ENCODE measurements at places on chromosomes 16 and 17.

- no peak for DNase-seq
Observed at GRCh38 chr16:57413733-57414132, 9.2 kb downstream of the CCL17 start.

- DNase-seq = no peak
Observed at GRCh38 chr16:57925310-57925709, 45.6 kb downstream of the CNGB1 start.

DNA sequence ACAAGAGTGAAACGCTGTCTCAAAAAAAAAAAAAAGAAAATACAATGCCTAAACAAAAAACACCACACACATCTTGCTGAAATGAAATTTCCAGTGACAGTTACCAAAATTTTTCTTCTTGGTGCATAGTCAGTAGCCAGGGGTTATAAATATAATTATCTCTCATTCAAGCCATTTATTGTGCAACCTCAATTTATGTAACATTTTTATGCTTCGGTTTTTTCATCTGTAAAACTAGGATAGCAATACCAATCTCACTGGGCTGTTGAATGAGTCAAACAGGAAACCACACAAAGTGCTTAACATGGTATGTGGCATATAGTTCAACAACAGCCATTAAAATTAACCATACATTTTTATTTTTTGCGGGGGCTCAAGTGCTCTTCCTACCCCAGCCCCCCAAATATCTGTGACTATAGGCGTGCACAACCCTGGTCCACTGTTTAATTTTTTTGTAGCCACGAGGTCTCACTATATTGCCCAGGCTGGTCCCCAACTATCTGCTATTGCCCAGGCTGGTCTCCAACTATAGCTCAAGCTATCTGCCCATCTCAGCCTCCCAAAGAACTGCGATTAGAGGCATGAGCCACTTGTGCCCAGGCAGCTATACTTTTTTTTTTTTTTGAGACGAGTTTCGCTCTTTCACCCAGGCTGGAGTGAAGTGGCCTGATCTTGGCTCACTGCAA, 2.6 kb downstream of the COG4 start:
- DNase-seq = no peak

DNA sequence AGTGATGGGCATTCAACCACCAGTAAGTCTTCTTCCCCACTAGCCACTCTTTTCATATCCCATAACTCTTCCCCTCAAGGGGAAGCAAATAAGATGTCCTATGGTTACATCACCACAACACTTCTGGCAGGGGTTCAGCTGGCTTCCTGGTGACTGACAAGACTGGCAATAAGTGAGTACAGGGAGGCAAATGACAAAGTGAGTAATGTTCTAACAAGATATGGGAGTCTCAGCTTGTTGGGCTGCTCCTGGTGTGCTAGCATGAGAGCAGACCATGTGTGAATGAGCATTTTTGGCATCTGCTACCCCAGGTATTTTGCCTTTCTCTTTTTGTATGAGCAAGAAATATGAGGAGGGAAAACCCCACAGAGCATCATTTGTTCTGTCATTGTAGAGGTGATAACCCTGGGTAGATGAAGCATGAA, 9.9 kb downstream of the TMIGD1 start:
- no peak for DNase-seq

GRCh38 chr16:2471016-2471652, at the start of gene NTN3:
Gene NTN3, plus strand, starts transcription at chr16:2471297. Its CDS starts 405 bp downstream, at chr16:2471702.
- DNase-seq = no peak

- no peak for DNase-seq
Observed at GRCh38 chr17:27612160-27612770, 18.7 kb upstream of the LGALS9 start.

GRCh38 chr17:65137021-65137939, at the start of gene RGS9:
Gene RGS9, plus strand, starts transcription at chr17:65137370. Its CDS starts 171 bp downstream, at chr17:65137541.
- peak; percentile 71 for DNase-seq

DNA sequence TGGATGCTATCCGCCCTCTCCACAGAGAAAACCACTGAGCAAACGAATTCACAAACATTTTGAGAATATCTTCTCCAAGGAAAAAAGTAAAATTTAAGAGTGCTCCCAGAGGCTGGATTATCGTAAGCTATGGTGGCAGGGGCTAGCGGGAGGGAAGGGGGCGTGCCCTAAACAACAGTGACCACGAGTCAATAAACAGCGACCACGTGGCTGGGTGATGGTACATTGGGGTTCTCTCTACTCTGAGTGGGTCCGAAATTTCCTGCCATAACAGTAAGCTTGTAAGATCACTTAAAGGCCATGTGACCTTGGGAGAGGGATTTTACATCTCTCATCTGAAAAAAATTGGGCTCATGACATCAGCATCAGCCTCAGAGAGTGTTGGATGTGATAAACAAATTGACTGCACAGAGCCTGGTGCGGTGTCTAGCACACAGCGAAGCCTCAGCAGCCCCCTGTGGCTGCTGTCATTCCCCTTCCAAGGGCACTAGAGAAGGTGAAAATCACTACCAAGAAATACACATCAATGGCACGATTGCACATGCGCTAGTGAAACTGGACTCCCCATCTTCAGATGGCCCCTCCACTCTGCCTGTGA, 213.2 kb downstream of the XYLT1 start:
- DNase-seq = no peak

GRCh38 chr16:11681976-11682654, 13.9 kb downstream of the SNN start:
- DNase-seq = no peak

GRCh38 chr16:64880994-64881393, 240.9 kb downstream of the CDH11 start:
- no peak for DNase-seq

DNA sequence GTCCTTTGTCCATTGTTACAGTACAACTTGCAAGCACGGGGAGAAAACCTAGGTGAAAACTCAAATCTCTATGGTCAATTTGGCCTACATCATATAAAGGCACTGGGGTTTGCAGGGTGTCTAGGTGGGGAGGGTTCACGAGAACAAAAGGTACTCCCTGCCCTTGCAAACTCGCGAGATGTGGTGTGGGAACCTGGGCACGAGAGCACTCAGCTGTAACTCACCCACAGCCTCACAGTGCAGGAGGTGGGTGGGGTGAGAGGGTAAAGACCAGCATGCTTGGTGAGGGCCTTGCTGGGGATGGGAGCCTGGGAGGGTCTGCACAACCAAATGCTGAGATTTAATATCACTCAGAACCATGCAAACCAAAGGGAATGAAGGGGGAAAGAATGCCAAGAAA, 18.4 kb upstream of the ZNF594 start:
- no peak for DNase-seq

DNA sequence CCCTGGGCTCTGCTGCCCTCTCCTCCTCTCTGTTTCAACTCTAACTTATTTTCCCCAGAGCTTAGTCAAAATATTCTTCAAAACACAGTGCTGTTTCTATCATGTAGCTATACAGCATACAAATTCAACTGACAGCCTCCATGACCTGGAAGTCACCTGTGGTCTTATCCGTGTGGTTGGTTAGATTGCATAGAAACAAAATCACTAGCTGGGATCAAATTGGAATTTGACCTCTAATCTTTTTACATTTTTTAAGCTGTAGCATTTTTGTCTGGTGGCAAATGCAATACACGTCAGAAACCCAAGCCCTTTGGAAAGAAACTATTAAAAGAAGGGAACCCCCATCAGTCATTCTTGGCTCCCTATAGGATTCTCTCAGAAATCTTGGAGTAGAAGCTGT, 57.3 kb downstream of the ABCC12 start:
- no peak for DNase-seq

- no peak for DNase-seq
Observed at GRCh38 chr17:67056746-67057490, 12.6 kb downstream of the CACNG1 start.

DNA sequence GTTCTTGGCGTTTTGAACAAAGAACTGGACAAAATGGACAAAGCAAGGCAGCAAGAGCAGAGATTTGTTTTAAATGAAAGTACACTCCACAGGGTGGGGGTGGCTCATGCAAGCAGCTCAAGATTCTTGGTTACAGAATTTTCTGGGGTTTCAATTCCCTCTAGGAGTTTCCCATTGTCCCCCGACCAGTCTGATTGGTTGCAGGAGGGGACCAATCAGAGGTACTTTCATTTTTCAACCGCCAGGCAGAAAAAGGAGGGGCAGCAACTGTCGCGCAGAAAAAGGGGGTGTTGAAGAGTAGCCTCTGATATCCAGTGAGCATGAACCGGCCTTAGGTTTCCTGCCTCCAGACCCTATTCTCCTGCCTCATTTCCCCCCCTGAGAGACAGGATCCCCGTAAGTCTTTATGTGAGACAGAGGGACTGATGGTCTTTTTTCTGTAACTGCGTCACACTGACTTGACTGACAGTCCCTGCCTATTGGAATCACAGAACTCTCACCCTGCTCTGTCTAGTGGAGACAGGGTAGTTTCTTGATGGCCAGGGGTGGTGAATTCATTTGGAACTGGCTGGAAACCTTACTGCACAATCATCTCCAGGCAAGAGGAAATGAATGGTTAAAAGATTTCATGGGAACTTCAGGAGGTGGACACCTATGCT, 59.4 kb upstream of the ALOX12 start:
- no peak for DNase-seq

- DNase-seq = no peak
Observed at GRCh38 chr17:1491443-1492248, 840 bp downstream of the MYO1C start.
